Stimulated activated CD4-positive, alpha-beta T cell treated with anti-CD3 and anti-CD28 coated beads, Interleukin-15, amount 100 ng/mL, for 24 hours (primary cell): ENCODE measurements at places on chromosomes 11 and 22.

DNA sequence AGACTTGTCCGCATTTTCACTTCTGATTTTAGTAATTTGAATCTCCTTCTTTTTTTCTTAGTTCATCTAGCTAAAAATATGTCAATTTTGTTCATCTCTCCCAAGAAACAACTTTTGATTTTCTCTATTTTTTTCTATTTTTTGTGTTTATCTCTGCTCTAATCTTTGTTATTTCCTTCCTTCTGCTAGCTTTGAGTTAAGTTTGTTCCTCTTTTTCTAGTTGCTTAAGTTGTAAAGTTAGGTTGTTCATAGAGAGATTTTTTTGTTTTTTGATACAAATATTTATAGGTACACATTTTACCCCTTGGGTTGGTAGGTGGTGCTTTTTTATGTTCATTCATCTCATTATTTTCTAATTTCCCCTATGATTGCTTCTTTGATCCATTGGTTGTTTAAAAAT lies 22.1 kb upstream of the XKR3 start:
- no peak for DNase-seq

GRCh38 chr11:78929906-78930220 lies 355.2 kb upstream of the NARS2 start:
- DNase-seq: no peak

DNA sequence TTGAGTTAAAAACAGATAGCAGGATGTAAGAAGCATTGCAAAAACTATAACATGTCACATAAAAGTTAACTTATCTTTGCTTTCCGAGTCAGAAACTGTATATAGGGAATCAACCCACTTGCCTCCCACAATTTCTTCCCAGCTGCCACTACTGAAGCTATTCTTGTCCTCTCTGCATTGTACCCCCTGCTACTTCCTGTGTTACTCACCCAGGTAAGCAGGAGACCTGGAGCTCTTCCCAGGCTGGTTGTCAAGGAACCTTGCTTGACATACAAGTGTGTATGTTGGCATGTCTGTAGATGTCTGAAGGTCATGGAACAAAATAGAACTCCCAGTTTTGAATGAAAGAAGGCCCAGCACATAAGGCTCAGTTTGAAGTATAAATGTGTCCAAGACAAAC lies 74.3 kb upstream of the LRRC4C start:
- DNase-seq: no peak

- no peak for DNase-seq
Measured at GRCh38 chr11:107397357-107397756, 60.3 kb downstream of the CWF19L2 start.

- peak; percentile 94 for DNase-seq
Measured at GRCh38 chr22:37566903-37567798, 6.9 kb downstream of the CDC42EP1 start.

DNA sequence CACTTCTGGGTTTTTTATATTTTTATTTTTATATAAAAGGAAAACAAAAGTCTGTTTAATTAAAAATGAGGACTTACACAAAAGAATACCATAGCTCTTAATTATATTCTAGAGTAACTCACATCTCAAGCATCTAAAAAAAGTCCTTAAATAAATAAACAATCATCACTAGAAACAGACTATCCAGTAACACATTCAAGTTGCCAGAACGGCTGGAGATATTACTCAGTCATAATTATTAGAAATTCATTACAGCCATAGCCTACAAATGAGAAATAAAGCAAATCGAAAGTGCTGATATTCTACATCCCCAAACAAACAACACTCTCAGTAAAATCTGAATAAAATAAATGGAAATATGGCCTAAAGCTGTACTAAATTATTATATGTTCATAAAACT lies 182.5 kb upstream of the C11orf58 start:
- DNase-seq: no peak

DNA sequence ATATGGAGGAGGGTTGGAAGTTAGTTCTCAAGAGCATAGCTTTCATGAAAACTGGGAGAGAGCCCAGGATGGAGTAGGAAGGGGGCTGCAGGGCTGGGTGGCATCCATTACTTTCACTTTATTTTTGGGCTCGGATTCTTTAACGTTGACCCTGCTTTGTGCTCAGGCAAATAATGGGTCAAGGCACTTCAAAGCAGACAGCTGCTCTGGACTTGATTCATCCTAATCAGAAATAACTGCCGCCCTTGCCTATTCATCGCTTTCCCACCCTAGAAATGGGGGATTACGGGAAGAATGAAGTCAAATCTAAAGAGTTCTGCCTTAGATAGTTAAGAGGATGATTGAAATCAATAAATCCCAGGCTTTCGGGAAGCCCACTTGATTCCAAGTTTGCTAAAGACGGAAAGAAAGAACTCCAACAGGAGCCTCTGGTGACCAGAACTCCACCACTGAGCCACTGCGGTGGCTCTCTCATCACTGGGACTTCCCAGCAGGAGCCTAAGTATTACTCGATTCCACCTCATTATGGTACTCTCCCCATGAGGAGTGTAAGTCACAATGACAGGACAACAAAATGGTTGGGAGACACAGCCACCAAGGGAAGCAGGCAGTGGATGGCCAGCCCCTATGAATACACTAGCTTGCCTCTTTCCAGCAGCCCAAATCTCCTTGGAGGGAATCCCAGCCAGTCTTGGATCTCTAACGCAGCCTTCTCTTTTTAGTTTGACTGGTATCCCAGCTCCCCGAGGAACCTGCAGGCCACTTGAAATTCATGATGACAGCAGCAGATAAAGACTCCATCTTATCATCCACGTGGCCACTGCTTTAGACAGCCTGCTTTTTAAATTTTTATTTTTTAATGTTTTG lies 815.5 kb downstream of the NTM start:
- DNase-seq: no peak

DNA sequence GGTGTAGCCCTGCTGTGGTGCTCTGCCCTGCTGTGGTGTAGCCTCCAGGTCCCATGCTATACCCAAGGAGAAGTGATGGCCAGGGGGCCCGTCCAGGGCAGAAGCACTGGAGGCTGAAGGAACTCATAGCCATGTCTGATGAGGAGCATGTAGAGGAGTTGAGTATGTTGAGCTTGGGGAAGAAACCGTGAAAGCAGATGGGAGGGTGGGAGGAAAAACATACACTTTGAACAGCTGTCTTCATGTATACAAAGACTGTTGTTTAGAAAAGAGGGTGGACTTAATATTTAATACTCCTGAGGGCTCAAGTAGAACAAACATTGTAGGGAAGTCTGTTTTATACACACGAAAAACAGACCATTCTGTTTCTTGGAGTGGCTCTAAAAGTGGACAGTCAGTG lies 26.6 kb upstream of the TTC12 start:
- no peak for DNase-seq

- DNase-seq: no peak
Measured at GRCh38 chr22:35736701-35737100, 19.0 kb downstream of the APOL5 start.
